ENCODE measurements at places on chromosomes 3 and 15.

- DNase-seq = no peak
Observed at GRCh38 chr3:43907508-43907858, 216.7 kb downstream of the ABHD5 start.

DNA sequence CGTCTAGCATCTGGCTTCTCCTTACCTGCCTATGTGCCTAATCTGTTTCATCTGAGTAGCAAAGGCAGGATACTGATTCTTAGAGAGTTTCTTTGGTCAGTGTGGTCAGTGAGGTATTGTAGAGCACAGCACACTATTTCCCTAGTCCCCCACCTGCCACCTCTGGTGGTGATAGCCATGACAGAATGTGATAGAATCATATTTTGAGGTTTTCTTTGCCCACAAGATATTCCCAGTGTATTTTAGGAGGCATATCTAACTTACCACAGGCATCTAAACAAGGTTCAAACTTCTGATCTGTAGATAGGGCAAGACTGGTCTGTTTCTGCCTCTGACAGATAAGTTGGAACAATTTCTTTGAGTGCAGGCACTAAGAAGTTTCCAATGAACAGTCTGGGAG is 188.0 kb downstream of the SOX2 start:
- DNase-seq = no peak

DNA sequence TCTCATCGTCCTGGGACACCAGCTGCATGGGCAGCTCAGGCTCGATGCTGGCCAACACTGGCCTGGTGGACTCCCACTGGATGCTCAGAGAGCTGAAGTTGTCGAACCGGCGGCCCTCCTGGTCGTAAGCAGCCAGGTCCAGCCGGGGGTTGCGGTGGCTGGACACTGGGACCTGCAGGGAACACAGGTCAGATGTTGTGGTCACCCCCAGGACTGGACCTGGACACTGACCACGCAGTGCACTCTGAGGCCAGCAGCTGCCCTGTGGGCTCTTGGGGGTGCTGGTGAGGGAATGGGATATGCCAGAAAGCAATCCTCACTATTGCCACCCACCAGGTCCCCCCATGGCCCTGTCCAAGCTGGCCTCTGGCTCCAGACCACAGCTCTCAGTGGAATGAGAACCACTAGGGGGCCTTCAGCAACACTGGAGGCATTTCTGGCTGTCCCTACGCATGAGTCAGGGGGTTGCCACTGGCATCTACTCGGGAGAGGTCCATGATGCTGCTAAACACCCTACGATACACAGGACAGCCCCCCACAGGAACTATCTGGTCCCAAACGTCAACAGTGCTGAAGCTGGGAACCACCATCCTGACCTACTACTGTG is 66.1 kb downstream of the NUP210 start:
- peak; percentile 19 for DNase-seq

DNA sequence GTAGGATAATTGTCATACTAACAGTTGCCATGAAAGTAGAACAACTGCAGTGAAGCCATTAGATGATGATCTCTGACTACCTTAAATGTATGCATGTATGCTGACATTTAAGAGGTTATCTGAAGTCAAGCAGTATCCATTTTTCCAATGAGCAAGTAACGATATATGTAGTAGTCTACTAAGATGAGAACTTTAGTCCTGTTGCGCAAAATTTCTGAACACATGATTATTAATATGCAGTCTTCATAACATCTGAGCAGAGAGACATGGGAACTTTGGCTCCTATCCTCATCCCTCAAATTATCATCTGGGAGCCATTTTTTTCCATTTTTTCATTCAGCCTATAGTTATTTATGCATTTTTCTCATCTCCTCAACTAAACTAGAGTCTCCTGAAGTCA is 79.2 kb downstream of the MME start:
- no peak for DNase-seq

GRCh38 chr3:186121968-186122367 is 13.1 kb upstream of the ETV5 start:
- no peak for DNase-seq

DNA sequence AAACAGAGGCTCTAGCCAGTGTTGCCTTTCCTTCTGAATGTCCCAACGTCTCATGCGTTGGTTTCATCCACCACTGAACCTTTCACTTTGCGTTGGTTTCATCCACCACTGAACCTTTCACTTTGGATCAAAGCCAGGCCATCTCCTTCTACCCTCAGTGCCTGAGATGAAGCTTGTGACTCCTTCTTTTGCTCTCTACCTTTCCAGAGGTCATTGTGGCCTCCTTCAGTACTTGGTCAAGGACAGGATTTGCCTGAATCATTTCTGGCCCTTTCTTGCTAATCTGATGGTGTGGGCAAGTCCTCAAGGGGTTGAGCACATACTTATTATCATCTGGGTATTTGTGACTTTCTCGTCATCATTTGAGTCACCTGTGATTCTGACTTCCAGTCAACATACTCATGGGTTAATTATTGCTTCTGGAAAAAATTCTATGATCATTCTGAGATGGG is 50.0 kb downstream of the SELENOT start:
- DNase-seq = no peak

GRCh38 chr15:97759363-97759762 is 201.1 kb upstream of the ARRDC4 start:
- DNase-seq = peak; percentile 76
